ENCODE measurements at places on chromosomes 7 and 10.

DNA sequence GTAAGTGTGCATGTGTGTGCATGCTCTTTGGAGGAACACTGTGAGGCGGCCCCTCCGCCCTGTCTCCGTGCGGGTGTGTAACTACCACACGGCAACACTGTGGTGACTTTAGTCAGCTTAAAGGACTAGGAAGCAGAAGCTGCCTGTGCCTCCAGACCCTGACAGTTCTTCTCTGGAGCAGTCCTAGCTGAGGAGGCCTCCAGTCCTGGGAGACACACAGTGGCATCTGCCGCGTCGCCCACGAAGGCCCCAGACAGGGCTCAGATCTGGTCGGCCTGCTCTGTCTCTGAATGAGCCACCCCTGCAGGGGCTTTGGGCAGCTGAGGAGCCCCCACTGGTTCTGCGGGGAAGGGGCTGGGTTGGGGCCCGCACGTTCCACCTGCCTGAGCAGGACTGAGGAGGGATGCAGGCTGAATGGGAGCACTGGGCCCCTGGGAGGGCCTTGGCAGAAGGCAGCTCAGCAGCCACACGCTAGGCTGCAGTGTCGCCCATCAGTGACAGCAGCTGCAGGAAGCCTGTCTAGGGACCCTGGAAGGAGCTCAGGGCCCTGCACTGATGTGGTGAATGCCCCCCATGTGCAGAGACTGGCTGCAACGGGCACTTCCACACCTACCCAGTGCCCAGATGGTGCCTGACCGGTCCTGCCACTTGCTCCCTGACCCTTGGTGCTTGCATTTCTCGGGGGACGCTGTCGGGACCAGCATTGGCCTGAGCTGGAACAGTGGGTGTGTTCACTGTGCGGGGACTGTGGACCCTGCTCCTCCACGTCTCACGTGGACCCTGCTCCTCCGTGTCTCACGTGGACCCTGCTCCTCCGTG, 27.3 kb upstream of the KNDC1 start:
- no peak for DNase-seq

DNA sequence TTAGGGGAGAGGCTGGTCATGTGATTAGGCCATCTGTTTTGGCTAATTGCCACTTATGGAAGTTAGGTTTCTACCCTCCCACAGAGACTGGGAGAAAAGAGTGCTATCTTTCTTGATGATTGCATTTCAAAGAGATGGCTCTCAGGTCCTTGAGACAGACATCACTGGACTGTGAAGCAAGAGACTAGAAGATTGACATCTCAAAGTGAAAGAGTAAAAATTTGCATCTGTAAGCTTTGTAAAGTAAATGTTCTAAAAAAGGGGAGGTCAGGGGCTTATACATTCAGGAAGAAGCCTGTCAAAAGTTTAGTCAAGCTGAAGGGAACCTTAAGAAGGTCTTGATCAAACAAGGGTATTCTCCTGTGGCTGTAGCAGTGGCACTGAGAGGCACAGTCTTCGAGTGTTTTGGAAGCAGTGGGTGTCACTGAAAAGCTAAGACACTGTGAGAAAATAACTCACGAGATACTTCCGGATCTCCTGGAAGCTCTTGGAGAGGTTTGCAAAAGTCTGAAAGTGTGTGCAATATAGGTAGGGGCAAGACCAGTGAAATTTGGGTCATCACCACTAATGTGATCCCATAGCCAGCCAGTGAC, 342.1 kb downstream of the PHF14 start:
- no peak for DNase-seq

GRCh38 chr7:105228555-105228954, 160.2 kb downstream of the SRPK2 start:
- DNase-seq: no peak

DNA sequence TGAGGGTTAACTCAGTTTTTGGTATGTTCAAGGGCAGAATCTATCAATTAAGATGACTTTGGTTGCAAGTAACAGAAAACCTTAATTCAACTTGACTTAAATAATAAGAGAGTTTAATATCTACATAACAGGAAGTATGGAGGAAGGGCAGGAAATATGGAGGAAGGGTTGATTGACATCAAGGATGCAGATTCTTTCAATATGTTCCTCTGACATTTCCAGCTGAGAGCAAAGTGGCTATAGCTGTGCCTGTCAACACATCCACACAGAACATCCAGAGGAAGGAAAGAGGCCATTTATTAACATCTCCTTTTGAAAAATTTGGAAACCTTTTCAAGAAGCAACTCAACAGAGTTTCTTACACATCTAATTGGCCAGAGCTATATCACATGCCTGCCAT, 19.4 kb upstream of the RALA start:
- DNase-seq: no peak

GRCh38 chr7:92325858-92326257, 80.1 kb downstream of the ANKIB1 start:
- no peak for DNase-seq

- DNase-seq: no peak
Measured at GRCh38 chr10:24209432-24209771, 464 bp downstream of the KIAA1217 start.

DNA sequence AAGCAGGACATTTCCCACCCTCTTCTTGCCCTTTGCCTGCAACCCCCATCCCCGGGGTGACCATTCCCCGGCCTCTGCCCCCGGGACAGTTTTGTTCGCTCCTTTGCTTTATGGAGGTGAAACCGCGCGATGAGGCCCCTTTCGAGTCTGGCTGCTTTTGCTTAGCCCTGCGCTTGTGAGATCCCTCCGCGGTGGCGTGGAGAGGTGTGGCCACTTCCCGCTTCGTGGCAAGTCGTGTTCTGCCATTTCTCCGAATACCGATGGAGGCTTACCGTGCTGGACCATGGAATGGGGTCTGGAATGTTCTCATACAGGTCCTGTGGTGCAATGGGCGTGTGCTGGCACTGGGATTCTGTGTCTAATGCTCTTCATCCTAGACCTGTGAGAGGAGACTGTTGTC, 106.7 kb downstream of the LHPP start:
- DNase-seq: no peak

- no peak for DNase-seq
Measured at GRCh38 chr7:108007762-108008161, 4.8 kb upstream of the LAMB1 start.

DNA sequence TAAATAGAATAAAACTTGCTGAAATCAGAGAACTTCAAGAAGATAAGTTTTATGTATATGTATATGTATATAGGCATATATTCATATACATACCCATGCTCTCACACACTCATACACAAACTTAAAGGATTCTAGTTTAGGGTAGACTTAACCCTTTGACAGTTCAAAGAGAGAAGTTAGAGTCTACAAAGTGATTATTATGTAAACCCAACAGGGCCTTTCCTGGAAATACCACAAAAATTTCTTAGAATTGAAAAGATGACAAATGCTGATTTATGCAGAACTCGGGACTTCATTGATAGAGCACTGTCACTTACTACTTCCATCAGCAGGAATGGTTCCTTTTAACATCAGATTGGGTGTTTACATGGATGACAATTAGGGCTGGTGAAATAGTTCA, 763.5 kb downstream of the AUTS2 start:
- no peak for DNase-seq

- DNase-seq: no peak
Measured at GRCh38 chr10:78066012-78066411, 32.3 kb downstream of the RPS24 start.

DNA sequence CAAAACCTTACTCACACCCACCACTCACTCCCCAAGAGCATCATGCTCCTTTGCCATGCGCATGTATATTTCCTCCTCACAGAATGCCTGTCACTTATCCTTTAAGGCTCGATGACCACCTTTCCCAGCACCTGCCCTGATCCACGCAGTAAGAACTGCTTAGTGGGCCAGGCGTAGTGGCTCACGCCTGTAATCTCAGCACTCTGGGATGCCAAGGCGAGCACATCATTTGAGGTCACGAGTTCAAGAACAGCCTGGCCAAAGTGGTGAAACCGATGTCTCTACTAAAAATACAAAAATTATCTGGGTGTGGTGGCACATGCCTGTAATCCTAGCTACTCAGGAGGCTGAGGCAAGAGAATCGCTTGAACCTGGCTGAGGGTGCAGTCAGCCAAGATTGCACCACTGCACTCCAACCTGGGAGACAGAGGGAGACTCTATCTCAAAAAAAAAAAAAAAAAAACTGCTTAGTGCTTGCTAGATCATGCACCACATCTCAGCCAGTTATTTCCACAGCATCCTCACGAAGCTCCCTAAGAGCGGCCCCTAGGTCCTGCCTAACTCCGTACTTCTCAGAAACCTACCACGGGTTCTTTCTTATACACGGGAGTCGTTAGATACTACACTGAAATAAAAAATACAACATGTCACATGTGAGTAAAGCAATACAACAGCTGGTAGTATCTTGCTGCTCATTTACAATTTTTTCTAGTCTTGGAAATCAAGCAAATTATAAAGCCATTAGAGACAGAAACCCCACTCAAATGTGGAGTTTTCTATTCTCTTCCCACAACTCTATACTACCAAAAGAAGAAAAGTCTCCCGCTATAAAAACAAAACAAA, 37.2 kb downstream of the CYTH3 start:
- DNase-seq: no peak

GRCh38 chr7:6155596-6155995, 116.8 kb downstream of the CYTH3 start:
- DNase-seq: no peak

- DNase-seq: no peak
Measured at GRCh38 chr7:20030417-20030816, 186.8 kb downstream of the MACC1 start.

- DNase-seq: no peak
Measured at GRCh38 chr10:82463614-82464013, 588.6 kb downstream of the NRG3 start.

DNA sequence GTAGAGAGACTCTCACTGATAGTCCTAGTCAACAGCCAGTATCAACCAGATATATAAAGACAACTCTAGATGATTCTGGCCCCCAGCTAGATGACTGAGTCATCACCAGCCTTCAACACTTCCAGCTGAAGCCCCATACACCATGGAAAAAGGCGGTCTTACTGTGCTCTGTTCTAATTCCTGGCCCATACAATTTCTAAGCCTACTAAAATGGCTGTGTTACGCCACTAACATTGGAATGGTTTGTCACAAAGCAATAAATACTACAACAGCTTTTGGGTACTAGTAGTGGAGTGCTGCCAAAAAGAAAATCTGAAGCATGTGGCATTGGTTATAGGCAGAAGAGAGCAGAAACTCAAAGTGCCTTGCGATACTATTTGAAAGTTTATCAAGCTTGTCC, 13.0 kb upstream of the TES start:
- no peak for DNase-seq

GRCh38 chr7:38102507-38102906, 75.5 kb upstream of the STARD3NL start:
- DNase-seq: no peak

DNA sequence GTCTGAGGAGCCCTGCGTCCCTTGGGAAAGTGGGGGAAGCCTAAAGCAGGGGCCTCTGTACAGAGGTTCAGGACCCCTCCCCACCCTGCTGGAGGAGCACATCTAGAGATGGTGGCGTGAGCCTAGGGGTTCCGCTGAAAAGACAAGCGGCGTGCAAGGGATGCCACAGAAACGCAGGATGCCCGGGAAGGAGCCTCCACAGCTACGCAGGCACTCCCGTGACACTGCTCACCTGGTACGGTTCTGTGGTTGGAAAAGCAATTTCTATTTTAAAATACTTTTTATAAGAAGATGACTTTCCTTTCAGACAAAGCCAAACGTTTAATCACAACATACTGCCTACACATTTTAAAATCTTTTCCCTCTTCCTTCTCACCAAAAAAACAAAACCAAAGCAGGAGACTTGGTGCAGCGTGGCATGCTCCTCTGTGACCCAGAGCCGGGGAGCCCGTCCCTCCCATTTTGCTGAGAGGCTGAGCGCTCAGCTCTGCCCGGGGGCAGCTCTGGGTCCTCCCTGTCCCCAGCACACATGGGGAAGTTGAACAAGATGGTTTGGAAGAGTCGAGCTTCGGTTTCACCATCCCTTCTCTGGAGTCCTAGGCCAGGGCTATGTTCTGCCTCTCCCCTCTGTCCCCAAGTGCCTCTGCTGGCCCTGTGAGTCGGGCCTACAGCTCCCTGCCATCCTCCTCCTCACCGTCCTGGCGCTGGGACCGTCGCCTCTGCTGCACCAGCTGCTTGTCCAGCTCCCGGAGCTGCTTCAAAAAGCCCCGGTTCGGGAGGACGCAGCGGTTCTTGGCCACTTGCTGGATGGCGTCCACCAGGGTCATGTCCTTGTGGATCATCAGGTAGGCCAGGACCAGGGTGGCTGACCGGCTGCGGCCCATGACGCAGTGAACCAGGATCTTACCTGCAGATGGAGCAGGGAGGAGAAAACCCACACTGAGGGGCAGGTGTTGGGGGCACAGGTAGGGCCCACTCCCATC, 74.0 kb upstream of the SAMD8 start:
- DNase-seq: no peak

DNA sequence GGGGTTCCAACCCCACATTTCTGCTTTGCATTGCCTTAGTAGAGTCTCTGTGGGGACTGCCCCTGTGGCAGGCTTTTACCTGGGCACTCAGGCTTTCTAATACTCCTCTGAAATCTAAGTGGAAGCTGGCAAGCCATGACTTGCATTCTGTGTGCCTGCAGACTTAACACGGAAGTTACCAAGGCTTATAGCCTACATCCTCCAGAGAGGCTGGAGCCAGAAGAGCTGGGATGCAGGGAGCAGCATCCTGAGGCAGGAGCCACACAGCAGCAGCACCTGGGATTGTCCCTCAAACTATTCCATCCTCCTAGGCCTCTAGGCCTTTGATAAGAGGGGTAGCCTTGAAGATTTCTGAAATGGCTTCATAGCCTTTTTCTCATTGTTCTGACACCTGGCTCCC, 22.1 kb upstream of the ABCC2 start:
- no peak for DNase-seq

- no peak for DNase-seq
Measured at GRCh38 chr7:17845197-17845547, 95.1 kb downstream of the SNX13 start.

GRCh38 chr7:17299483-17299991, 1.1 kb downstream of the AHR start:
- no peak for DNase-seq

GRCh38 chr7:45645141-45645969, 71.2 kb downstream of the ADCY1 start:
- no peak for DNase-seq

DNA sequence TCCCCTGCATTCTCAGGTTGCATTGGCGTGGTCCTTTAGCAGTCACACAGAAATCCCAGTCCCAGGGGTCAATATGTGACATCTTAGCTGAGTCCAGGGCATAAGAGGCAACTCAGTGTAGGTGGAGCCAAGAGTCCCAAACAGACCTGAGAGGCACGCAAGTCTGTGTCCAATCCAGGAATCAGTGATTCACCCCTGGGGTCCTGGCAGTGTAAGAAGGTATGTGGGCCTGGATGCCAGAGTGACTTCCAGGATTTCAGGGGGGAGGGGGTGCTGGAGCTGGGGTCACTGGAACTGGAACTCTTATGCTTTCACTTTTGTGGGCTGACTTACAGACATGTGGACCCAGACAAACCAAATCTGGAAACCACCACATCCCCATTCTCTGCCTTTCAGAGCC, 26.8 kb downstream of the FRMPD2 start:
- DNase-seq: no peak

GRCh38 chr10:61244261-61244775, 208.9 kb downstream of the TMEM26 start:
- DNase-seq: no peak

Measured in NCI-H1092 (cell line).